Heart left ventricle (tissue), 16 donors: ENCODE measurements at places on chromosomes 11 and 22. TPM values are rescaled to one million over a fixed set of nuclear protein-coding genes. Genes with fewer than 3 reads are reported as not detected.

Gene MMP11
- 5.8 TPM for total RNA-seq

Gene CRYBB3
- not detected for total RNA-seq

Gene TNRC6B
- 35.1 TPM for total RNA-seq

Gene CLDN5
- 19.5 TPM for total RNA-seq

Gene MPPED1
- not detected for total RNA-seq

Gene QSER1
- total RNA-seq, result 15.7 TPM

- no peaks in the 10 kb centered on the region for H3K27me3 ChIP-seq
- no peaks in the 10 kb centered on the region for H3K36me3 ChIP-seq
- DNase-seq, result peak; percentile 85
- H3K4me3 ChIP-seq, result peak within 1 kb of the TSS; percentile 77
- peaks cover 21% of the 10 kb centered on the region for H3K4me1 ChIP-seq
Observed at GRCh38 chr22:17774206-17774925, at the start of gene BID. TSS of gene BID (minus strand) at chr22:17774469. CDS start at chr22:17750116, 24,353 bp downstream.

- DNase-seq, result no peak
- no peaks in the 10 kb centered on the region for H3K27me3 ChIP-seq
- H3K36me3 ChIP-seq, result no peaks in the 10 kb centered on the region
- no peak overlapping the region for H3K4me3 ChIP-seq
- H3K4me1 ChIP-seq, result peaks cover 5% of the 10 kb centered on the region
Observed at GRCh38 chr22:20420157-20420842, 17.3 kb downstream of the SCARF2 start.

GRCh38 chr11:31651822-31652221, 142.3 kb downstream of the ELP4 start:
- no peaks in the 10 kb centered on the region for H3K4me1 ChIP-seq
- no peaks in the 10 kb centered on the region for H3K36me3 ChIP-seq
- no peaks in the 10 kb centered on the region for H3K27me3 ChIP-seq
- DNase-seq, result no peak

DNA sequence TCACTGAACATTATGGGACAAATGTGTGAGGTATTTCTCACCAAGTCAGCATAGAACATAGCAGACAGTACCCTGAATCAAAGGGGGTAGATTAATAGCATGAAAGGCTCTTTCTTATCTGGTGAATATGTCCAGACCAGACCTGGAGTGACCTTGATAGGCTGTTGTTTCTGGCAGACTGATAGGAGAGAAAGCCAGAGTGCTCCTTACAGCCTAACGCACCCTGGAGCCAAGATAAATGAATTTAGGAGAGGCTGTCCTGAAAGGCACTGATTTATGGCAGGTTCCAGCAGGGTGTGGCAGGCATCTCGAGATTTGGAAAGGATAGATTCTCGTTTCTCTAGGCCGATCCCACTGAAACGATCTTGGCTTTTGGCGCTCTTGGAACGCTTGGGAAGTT, 204.6 kb downstream of the DBX1 start:
- no peak overlapping the region for H3K4me3 ChIP-seq
- H3K27ac ChIP-seq, result no peak overlapping the region
- DNase-seq, result no peak
- peaks cover 25% of the 10 kb centered on the region for H3K4me1 ChIP-seq
- no peaks in the 10 kb centered on the region for H3K36me3 ChIP-seq

GRCh38 chr11:132464003-132464342, 1068.3 kb downstream of the OPCML start:
- no peaks in the 10 kb centered on the region for H3K36me3 ChIP-seq
- no peak overlapping the region for H3K4me3 ChIP-seq
- no peaks in the 10 kb centered on the region for H3K27me3 ChIP-seq
- DNase-seq, result no peak
- no peak overlapping the region for H3K27ac ChIP-seq

GRCh38 chr22:23218053-23218866, 38.0 kb downstream of the BCR start:
- H3K4me1 ChIP-seq, result peaks cover 78% of the 10 kb centered on the region
- no peak overlapping the region for H3K4me3 ChIP-seq

- H3K4me1 ChIP-seq, result no peaks in the 10 kb centered on the region
- no peak for DNase-seq
- H3K27me3 ChIP-seq, result no peaks in the 10 kb centered on the region
Observed at GRCh38 chr11:125990244-125990643, 44.4 kb downstream of the VSIG10L2 start.

GRCh38 chr11:68541991-68542390, 81.4 kb downstream of the PPP6R3 start:
- no peak for DNase-seq
- no peak overlapping the region for H3K27ac ChIP-seq
- H3K36me3 ChIP-seq, result peaks cover 67% of the 10 kb centered on the region
- H3K27me3 ChIP-seq, result no peaks in the 10 kb centered on the region
- H3K4me3 ChIP-seq, result no peak overlapping the region

GRCh38 chr22:37303821-37304274, 21.5 kb downstream of the CYTH4 start:
- peaks cover 4% of the 10 kb centered on the region for H3K4me1 ChIP-seq
- no peak for DNase-seq
- no peaks in the 10 kb centered on the region for H3K27me3 ChIP-seq
- H3K27ac ChIP-seq, result no peak overlapping the region
